ENCODE measurements at places on chromosomes 7 and 10. TPM values are rescaled to one million over a fixed set of nuclear protein-coding genes. Genes with fewer than 3 reads are reported as not detected.
A peak's percentile ranks its signal among the peaks of the same experiment; 100 is the strongest.

Gene OPN4
- not detected for total RNA-seq

Gene SEMA3D
- total RNA-seq, result 0.72 TPM

Gene CDHR3
- 6.5 TPM for total RNA-seq

Gene PTPRZ1
- under 0.01 TPM for total RNA-seq

Gene PAPOLB
- total RNA-seq, result under 0.01 TPM

GRCh38 chr7:99929730-99930053, 272 bp upstream of the GJC3 start:
- H3K4me1 ChIP-seq, result peaks cover 7% of the 10 kb centered on the region
- no peak for DNase-seq
- peaks cover 41% of the 10 kb centered on the region for H3K27me3 ChIP-seq
- no peaks in the 10 kb centered on the region for H3K36me3 ChIP-seq

DNA sequence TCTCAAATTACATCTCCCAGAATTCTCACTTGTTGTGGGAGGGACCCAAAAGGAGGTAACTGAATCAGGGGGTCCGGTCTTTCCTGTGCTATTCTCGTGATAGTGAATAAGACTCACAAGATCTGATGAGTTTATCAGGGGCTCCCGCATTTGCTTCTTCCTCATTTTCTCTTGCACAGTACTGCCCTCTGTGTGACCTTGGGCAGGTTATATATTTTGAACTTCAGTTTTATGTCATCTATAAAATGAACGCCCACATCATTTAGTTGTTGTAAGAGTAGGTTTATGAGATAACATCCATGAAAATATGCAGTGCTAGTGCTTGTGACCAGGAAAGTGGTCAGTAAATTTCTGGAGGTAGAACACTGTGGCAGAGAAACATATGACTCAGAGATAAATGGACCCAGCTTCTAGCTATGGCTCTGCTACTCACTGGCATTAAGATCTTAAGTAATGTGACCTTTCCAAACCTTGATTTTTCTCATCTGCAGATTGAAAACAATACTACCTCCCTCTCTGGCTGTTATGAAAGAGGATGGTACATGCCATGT, 44.3 kb downstream of the SCRN1 start:
- H3K4me1 ChIP-seq, result no peaks in the 10 kb centered on the region
- H3K36me3 ChIP-seq, result peaks cover 51% of the 10 kb centered on the region
- no peak overlapping the region for H3K4me3 ChIP-seq
- H3K27me3 ChIP-seq, result no peaks in the 10 kb centered on the region

DNA sequence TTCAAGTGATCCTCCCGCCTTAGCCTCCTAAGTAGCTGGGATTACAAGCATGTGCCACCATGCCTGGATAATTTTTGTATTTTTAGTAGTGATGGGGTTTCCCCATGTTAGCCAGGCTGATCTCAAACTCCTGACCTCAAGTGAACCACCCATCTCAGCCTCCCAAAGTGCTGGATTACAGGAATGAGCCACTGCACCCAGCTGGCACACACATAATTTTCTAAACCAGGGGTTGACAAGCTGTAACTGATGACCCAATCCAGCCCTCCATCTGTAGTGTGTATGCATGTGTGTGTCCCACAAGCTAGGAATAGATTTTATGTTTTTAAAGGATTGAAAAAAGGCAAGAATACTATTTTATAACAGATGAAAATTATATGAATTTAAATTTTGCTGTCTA, 125.9 kb upstream of the INSYN2A start:
- DNase-seq, result no peak
- H3K36me3 ChIP-seq, result no peaks in the 10 kb centered on the region
- H3K4me3 ChIP-seq, result no peak overlapping the region
- no peak overlapping the region for H3K27ac ChIP-seq

DNA sequence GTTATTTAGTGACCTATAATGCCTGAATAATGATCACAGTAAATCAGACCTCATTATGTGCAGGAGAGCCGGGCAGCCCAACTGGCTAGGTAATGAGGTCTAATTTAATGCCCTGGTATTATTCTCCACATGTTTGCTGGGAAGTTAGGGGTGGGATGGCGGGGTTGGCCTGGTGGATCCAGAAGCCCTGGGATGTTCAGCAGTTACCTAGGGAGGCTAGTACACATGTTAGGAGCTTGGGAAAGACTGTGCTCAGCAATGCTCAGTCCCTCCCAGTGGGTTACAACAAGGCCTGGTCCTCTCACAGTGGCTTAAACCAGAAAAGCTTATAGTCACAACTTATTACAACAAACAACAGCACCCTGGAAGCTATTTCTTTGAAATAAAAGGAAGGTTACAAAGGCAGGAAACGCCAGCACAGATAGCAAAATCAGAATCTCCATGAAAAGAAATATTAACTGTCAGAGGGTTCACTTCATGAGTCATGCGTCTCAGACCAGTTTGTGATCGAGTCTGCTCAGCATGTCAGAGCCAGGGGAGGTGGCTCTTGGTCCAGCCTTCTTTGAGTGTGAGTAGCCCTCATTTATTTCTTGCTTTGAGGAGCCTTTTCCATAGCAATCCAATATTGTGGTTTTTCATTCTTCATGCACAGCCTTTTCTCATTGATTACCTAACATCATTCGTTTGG, 418.6 kb upstream of the NPVF start:
- H3K27ac ChIP-seq, result no peak overlapping the region
- no peaks in the 10 kb centered on the region for H3K36me3 ChIP-seq
- no peak overlapping the region for H3K4me3 ChIP-seq
- H3K27me3 ChIP-seq, result no peaks in the 10 kb centered on the region

DNA sequence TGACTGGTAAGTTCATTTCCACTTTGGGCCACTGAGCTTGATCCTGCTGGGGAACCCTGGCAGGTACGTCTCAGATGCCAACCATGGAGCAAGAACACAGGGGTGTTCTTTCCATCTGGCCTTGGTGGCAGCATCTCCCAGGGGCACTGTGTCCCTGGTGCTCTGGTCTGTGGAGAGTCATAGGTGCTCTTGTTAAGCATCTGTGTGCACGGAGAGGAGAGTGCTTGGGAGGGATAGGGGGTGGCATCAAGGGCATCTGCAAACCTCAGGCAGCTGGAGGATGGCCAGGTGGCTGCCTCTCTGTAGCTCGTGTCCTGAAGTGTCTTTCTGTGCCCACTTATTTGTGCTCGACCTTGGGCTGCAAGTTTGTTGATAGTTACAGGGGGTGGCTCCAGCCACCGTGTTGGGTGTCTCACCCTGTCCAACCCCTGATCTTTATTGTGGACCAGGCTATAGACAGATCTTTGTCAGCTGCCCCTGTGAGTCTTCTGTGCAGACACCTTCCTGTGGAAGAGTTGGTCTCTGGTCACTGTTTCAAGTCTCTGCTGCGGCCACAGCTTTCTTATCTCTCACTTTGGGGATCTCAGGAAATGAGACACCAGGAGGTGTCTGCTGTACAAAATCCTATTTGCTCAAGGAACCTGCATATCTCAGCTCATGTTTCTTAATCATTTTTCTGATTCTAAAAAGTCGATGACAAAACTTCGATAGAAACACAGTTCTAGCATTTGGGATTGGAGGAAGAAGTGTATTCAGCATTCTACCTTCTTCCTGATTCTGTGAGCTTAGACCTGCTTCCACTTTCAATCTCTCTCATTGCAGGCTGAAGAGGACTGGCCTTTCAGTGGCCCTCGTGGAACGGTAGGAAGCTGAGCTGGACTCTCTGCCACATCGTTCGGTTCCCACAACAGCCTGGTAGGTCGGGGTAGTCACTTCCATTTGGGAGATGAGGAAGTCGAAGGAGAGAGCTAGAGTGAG, 17.2 kb upstream of the GIMAP8 start:
- no peaks in the 10 kb centered on the region for H3K36me3 ChIP-seq
- H3K4me1 ChIP-seq, result peaks cover 9% of the 10 kb centered on the region
- H3K4me3 ChIP-seq, result no peak overlapping the region
- H3K27me3 ChIP-seq, result no peaks in the 10 kb centered on the region

- DNase-seq, result peak; percentile 84
- H3K36me3 ChIP-seq, result peaks cover 71% of the 10 kb centered on the region
- H3K27me3 ChIP-seq, result no peaks in the 10 kb centered on the region
- H3K27ac ChIP-seq, result no peak overlapping the region
- no peak overlapping the region for H3K4me3 ChIP-seq
Observed at GRCh38 chr7:73451780-73452398, 18.3 kb downstream of the FZD9 start.

GRCh38 chr10:20885678-20886077, 11.4 kb downstream of the NEBL start:
- H3K36me3 ChIP-seq, result no peaks in the 10 kb centered on the region
- H3K4me1 ChIP-seq, result no peaks in the 10 kb centered on the region
- no peak for DNase-seq

GRCh38 chr10:86366033-86366901, at the start of gene GRID1:
Gene GRID1 (minus strand): TSS chr10:86366795.
- H3K4me1 ChIP-seq, result no peaks in the 10 kb centered on the region
- no peaks in the 10 kb centered on the region for H3K36me3 ChIP-seq
- DNase-seq, result peak; percentile 92

GRCh38 chr10:58727633-58728032, 215.0 kb downstream of the BICC1 start:
- peaks cover 15% of the 10 kb centered on the region for H3K36me3 ChIP-seq
- DNase-seq, result no peak
- H3K4me3 ChIP-seq, result no peak overlapping the region
- H3K4me1 ChIP-seq, result peaks cover 6% of the 10 kb centered on the region
- no peaks in the 10 kb centered on the region for H3K27me3 ChIP-seq

GRCh38 chr7:30908681-30909080, 3.0 kb upstream of the AQP1 start:
- H3K27me3 ChIP-seq, result no peaks in the 10 kb centered on the region
- DNase-seq, result no peak
- H3K4me1 ChIP-seq, result peaks cover 16% of the 10 kb centered on the region
- H3K27ac ChIP-seq, result no peak overlapping the region
- H3K36me3 ChIP-seq, result no peaks in the 10 kb centered on the region

- no peak overlapping the region for H3K27ac ChIP-seq
- no peak for DNase-seq
- no peaks in the 10 kb centered on the region for H3K4me1 ChIP-seq
- no peaks in the 10 kb centered on the region for H3K36me3 ChIP-seq
- no peak overlapping the region for H3K4me3 ChIP-seq
Observed at GRCh38 chr10:109467551-109467950, 455.8 kb downstream of the XPNPEP1 start.

GRCh38 chr7:85972504-85973141, 671.1 kb upstream of the GRM3 start:
- no peak overlapping the region for H3K4me3 ChIP-seq
- no peaks in the 10 kb centered on the region for H3K4me1 ChIP-seq
- no peaks in the 10 kb centered on the region for H3K27me3 ChIP-seq
- no peak overlapping the region for H3K27ac ChIP-seq
- no peak for DNase-seq

DNA sequence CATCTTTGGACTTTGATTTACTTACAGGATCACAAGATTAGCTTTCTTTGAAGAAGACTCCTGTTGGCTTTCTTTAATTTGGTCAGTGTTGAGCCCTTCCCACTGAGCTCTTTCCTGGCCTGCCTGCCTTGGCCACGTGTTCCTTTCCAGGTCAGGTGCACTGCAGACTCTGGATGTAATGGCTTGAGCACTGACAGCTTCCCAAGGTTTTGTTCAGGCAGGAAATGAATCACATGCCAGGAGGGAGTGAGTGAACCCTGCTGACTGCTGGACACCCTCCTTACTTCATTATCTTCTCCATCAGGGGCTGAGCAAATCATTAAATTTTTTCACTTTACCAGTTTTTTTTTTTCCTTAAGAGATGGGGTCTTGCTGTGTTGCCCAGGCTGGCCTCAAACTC, 29.8 kb downstream of the SNX10 start:
- no peak overlapping the region for H3K27ac ChIP-seq
- H3K27me3 ChIP-seq, result no peaks in the 10 kb centered on the region
- H3K36me3 ChIP-seq, result no peaks in the 10 kb centered on the region
- no peak overlapping the region for H3K4me3 ChIP-seq
- no peak for DNase-seq

- peaks cover 2% of the 10 kb centered on the region for H3K27me3 ChIP-seq
- DNase-seq, result no peak
- H3K4me1 ChIP-seq, result peaks cover 32% of the 10 kb centered on the region
- H3K36me3 ChIP-seq, result no peaks in the 10 kb centered on the region
- H3K27ac ChIP-seq, result peak overlapping the region; percentile 58
- no peak overlapping the region for H3K4me3 ChIP-seq
Observed at GRCh38 chr10:69446650-69447151, 4.6 kb upstream of the TSPAN15 start.
